Type B pancreatic cell (in vitro differentiated cells): ENCODE measurements at places on chromosomes 13 and 19. TPM values are rescaled to one million over a fixed set of nuclear protein-coding genes. Genes with fewer than 3 reads are reported as not detected.

Gene CRLF1
- 2.8 and 7.8 TPM in 2 replicates for total RNA-seq

- no peak for DNase-seq
These were observed 102.1 kb upstream of the FNDC3A start for GRCh38 chr13:48873587-48873986.

GRCh38 chr13:101945435-101945834, 456.4 kb downstream of the FGF14 start:
- no peak for DNase-seq

DNA sequence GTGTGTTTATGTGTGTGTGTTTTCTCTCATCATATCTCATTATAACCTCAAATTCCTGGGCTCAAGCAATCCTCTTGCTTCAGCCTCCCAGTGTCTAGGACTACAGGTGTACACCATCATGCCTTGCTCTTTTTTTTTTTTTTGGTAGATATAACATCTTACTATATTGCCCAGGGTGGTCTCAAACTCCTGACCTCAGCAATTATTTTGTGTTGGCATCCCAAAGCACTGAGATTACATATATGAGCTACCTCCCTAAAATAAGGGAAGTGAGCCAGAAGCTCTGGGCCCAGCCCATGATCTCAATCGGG, 448 bp upstream of the ZNF543 start:
- DNase-seq, result no peak

DNA sequence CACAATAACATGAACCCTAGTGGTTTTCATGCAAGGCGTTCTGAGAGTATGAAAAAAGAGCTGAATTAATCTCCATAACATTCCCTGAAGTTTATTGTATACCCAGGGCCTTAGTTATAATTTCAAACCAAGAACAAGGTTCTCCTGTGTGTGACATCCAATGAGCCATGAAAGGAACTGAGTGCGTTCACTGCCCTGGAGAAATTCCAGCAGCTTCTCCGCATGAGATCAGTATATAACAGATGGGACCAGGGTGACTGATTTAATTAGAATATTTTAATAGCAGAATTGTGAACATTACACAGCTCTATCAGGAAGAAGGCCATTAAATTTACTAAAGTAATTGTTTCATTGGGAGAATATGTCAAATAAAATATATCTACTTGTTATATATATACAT, 1190.5 kb upstream of the SLC10A2 start:
- no peak for DNase-seq

- DNase-seq, result no peak
These were observed 43.1 kb downstream of the ZNF726 start for GRCh38 chr19:23957660-23958281.
